ENCODE measurements at places on chromosomes 6 and 20.

DNA sequence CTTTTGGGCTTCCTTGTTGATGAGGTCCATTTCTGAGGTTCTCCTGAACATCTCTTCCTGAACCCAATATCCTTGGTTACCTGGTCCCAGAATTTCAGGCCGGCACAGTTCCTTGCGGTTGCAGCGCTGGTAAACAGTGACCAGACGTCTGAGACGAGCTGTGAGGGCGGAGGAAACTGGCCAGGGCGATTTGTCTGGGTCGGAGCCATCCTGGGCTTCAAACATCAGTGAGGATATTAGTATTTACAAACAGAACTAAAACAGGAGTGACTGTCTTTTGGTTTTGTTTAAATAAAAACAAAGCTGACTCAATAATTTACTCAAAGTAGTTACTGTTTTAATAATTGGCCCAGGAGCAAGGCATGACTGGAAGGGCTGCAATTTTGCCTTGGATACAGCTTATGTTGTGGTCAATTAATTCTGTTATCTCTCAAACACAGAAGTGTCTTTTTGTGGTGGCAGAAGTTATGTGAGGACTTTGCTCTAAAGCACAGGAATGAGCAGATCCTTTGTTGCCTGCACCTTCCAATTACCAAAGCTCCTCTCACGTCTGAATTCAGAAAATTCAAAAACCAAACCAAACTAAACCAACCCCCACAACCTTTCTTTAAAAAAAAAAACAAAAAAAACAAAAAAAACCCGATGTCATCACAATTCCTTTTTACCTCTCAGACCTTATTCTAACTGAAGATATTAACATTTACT is 58.7 kb upstream of the EMILIN3 start:
- DNase-seq: no peak

DNA sequence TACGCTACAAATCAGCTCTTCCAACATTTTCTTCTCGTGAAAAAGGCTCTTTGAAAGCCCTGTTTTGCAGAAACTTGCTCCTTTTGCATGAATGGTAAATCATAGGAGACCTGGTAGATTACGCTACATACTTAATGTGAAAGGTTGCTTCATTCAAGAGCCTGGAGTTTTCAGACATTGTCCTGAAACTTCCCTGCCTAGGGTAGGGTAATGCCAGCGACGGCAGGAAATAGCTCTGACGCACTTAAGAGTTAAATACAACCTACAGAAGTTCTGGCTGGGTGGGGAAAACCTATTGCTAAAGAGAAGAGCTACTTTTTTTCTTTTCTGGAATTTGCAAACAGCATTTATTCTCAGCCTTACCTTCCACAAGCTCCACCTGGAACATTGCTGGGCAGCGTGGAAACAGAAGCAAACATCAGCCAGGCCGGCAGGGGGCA is 144.5 kb downstream of the LPA start:
- no peak for DNase-seq

DNA sequence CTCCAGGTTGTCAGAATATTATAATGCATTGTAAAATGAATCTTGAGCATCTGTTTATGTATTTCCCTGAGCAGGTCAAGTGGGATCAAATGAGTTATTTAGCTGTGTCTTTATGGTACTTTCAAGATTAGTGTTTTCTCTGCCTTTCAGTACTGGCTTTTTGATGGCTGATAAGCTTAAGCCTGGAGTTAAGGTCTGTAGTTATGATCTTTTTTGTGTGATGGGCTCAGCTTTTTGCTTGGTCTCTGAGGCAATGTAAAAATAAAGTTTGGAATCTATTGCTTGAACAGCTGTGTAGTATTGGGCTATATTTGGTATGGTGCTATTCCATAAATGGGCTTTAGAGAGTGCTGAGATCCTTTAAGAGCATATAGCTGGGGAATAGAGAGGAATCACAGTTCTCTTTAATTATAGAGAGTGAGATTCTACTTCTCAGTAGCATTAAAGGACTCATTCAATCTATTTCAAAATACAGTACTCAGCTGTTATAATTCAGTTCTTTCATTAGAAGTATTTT is 40.7 kb downstream of the ZNF451 start:
- DNase-seq: no peak

DNA sequence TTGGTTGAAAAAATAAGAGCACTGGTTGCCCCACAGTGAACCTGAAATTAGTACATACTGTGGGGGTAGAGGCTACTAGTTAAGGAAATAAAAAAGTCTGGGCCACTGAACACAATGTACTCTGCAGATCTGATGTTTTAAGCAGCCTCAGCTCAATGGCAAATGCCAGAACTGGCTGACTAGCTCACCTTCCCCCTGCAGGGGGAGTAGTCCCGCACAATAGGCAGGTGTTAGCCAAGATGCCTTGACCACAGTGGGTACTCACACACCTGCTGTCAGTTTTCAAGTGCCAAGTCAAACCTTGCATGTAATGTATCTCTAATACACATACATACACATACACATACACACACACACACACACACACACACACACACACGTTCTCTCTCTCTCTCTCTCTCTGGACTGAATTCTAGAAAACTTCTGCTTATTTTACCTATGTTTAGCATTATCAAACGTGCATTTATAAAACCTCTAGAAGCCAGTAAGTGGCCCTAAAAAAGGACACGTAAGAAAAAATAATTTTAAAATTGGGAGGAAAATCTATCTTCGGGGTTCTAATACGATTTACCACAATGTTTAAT is 36.1 kb downstream of the GMDS start:
- peak; percentile 36 for DNase-seq

DNA sequence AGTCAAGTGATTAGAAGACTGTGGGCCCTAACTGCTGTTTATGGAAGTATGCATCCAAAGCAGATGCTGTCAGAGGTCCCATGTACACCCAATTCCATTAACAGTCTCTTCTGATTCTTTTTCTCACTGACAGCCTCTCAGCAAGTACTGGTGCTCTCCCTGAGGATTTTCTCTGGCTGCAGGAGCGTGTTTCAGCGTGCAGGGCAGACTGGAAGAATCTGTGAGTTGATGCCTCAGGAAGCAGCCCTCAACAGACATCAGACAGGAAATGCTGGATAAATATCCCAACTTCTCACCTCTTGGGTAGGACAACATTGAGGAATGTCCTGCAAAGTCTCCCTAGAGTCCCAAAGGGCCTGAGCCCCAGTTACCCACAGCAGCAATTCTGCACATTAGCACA is 40.8 kb downstream of the ANKEF1 start:
- DNase-seq: no peak

GRCh38 chr6:136720045-136720770 is 72.1 kb downstream of the MAP3K5 start:
- no peak for DNase-seq

- no peak for DNase-seq
Observed at GRCh38 chr6:150417899-150418826, 49.4 kb downstream of the IYD start.

All from activated naive CD8-positive, alpha-beta T cell treated with anti-CD3 and anti-CD28 coated beads, Interleukin-2, amount 50 U/mL, for 24 hours (primary cell).